ENCODE measurements at places on chromosomes 16 and 17.

DNA sequence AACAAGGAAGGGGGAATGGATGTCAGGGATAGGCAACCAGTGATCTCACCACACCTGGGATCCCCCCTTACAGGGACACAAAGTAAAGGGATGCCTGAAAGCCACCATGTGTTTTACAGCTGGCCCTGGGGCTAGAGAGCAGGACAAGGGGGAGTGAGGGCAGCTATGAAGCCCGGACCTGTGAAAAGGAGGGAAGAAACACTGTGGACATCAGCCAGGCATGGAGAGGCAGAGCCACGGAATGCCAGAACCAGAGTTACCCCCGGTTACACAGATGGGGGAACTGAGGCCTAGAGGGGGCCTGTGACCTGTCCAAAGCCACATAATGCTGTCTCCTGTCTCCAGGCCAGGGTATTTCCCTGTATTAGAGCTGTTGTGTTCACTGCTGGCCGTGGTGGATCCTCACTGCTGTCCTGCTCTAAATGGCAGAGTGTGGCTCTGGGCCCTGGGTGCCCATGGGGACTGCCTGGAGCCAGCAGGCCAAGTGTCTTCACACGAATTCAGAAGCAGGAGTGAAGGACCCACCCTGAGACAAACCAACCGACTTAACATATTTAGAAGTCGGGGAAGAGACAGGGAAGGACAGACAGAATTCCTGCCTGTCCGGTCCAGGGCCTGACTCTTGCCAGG lies 29.7 kb upstream of the ITGA3 start:
- no peak for DNase-seq

DNA sequence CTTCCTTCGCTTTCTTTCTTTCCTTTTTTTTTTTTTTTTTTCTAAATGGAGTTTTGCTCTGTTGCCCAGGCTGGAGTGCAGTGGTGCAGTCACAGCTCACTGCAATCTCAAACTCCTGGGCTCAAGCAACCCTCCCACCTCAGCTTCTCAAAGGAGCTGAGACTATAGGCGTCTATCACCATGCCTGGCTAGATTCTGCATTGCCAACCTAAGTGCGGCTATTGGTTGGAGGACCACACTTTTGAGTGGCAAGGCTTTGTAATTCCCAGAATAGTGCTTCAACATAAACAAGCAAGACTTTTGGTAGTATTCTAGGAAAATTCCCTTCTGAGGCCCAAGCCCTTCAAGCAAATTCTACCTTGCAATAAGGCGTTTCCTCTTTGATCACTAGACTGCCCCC lies 107.8 kb downstream of the YPEL2 start:
- no peak for DNase-seq

GRCh38 chr17:28947639-28948038 lies 3.7 kb downstream of the PHF12 start:
- no peak for DNase-seq

DNA sequence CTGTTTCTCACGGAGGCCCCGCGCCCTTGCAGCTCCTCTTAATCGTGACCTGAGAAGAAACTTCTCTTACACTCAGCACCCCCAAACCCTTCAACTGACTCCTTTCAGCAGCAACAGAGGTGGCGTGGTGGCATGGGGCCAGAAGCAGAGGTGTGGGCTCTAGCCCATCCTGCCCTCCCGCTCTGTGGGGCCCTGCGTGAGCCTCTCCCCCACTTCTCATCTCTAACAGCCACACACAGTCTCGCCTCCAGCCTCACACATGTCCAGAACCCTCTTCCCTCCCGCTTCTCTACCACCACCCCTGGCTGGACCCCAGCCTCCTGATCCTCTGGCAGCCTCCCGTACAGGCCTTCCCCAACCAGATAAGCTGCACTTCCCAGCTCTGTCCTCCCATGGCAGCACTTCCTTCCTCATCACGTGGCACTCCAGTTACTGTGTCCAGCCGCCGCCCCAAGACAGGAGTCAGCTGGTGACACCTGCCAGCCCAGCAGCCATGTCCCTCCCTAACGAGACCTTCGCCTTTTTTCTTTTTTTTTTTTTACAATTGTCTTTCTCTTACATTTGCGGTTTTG lies 30.5 kb downstream of the NSMCE1 start:
- DNase-seq: no peak

- DNase-seq: no peak
Measured at GRCh38 chr17:57375770-57376225, 119.5 kb downstream of the MSI2 start.

GRCh38 chr17:45073414-45074070 lies 12.4 kb downstream of the NMT1 start:
- DNase-seq: no peak

Measured in activated B cell treated with CpG ODN at 0.5 μM for 24 hours (primary cell).